Prostate gland (tissue), 2 donors: ENCODE measurements at places on chromosomes 5 and 9.
A peak's percentile ranks its signal among the peaks of the same experiment; 100 is the strongest.

DNA sequence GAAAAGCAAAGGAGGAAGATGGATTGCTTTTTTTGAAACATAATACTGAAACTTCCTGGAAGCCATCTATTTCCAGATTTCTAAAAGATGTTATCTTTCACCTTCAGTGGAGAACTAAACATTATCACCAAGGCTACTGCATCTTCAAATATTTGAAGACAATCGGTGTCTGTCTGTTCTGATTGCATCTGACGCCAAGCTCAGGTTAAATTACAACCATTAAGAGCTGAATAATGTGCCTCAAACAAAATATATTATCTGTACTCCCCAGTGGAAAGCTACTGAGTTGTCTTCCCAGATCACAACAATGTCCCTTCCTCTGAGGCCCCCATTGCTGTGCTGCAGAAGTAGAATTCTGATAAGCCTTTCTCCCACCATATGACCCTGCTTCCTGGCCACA, 342.3 kb downstream of the PLK2 start:
- no peak for DNase-seq

GRCh38 chr5:43889233-43889632, 286.3 kb downstream of the NNT start:
- no peak for DNase-seq

DNA sequence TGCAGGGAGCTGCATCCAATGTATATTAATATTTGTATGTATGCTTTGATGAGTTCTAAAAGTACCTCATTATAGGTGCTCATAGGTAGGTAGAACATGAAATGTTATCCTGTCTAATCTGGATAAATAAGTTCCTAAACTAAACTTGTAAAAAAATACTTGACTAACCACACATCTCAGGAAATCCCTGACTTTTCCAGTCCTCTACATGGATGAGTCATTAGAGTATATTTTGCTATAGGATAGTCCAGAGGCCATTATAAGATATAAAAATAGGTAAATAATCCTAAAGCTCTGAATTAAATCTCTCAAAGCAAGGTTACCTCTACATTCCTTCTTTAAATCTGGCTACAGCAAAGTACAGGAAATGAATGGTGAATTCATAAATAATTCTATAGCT, 404.3 kb downstream of the RAB3C start:
- DNase-seq: no peak

- no peak for DNase-seq
Measured at GRCh38 chr9:136525841-136526499, 19.9 kb downstream of the NOTCH1 start.

- DNase-seq: no peak
Measured at GRCh38 chr9:76290555-76290954, 103.7 kb downstream of the RFK start.

- no peak for DNase-seq
Measured at GRCh38 chr5:173039964-173040363, 16.2 kb upstream of the CREBRF start.

GRCh38 chr5:6407558-6408259, 29.4 kb upstream of the MED10 start:
- no peak for DNase-seq

GRCh38 chr9:110640736-110641135, 27.9 kb upstream of the MUSK start:
- no peak for DNase-seq

- DNase-seq: no peak
Measured at GRCh38 chr5:111583758-111584203, 71.4 kb upstream of the STARD4 start.

DNA sequence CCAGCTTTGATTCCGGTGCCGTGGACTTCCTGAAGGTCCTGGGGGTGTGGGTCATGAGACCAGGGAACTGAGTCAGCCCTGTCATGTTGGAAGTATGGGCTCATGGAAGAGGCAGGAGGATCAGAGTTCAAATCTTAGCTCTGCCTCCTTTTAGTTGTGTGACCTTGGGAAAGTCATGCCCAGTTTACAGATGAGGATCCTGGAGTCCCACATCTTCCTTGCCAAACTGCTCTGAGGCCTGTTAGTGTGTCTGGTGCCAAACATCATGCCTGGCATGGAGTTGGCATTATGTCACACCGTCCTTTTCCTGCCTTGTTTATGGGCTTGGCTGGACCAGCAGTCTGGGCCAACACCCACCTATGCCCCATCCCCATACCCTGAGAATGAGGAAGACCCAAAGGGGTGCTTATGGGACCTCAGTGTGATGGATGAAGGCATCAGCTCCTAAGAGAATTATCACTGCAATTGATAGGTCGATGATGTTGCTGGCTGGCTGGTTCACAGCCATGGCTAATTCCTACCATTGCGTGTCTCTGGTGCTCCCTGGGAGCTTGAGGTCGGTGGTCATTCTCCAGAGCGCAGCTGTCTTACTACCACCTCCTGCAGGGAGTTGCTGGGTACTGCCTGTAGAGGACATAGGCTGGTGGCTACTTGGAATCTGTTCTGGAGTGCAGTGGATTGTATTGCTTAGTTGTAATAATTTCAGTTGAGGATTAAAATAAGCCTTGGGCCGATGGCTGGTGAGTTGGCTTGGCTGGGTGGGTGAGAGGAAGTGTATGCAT, 140.5 kb upstream of the PITX1 start:
- DNase-seq: no peak

DNA sequence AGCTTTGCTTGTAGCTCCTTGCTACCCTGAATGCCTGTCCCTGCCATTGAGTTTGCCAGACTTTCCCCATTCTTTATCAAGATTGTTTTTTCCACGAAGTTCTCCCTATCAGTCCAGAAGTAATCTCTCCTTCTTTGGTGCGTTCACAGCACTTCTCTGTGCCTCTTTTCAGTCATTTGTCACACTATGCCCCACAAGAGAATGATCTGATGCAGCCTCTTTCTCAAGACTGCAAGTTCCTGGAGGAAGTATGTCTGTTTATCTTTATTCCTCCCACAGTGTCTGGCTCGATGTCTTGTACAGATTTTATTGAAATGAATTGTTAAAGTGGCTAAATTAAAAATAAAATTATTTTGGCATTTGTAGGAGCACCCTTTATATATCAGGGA, 99.3 kb downstream of the CCDC192 start:
- no peak for DNase-seq

DNA sequence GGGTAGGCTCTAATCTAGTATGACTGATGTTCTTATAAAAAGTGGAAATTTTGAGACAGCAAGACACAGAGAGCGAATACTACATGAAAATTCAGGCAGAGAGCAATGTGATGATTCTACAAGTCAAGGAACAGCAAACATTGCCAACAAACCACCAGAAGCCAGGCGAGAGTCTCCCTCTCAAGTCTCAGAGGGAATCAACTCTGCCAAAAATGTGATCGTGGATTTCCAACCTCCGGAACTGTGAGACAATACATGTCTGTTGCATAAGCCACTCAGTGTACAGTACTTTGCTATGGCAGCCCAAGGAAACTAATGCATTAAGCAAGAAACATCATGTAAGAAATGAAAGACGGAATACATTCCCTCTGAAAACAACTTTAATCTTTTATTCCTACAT, 52.1 kb upstream of the CCNG1 start:
- DNase-seq: no peak

DNA sequence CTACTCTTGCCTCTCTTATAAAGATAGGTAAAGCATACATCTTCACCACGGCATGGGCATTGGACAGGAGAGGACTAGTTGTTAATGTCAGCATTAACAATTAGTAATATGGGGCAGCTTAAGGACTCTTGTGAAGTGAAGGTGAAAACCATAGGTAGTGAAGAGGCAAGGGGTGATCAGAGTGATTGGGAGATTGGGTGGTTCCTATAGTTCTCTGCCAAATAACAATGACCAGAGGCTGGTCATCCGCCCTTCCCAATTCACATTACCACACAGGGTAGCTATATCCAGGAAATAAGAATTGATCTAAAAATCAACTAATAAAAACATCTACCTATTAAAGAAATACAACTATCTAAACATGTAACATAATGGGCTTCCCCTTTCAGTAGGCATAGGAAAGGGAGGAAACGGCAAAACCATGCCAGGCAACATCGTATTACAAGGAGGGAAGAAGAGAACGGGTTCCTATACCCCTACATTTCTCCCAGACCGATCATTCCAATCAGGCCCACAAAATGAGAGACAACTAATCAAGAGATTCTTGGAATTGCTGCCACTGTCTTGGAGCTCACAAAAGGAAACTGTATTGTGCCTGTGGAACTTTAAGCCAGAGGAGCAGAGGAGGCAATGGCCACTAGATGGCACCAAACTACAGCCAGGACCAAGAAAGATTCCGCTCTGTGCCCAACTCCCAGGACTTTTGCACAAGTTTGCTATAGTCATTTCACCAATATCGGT, 121.6 kb downstream of the FBXL17 start:
- DNase-seq: peak; percentile 74

DNA sequence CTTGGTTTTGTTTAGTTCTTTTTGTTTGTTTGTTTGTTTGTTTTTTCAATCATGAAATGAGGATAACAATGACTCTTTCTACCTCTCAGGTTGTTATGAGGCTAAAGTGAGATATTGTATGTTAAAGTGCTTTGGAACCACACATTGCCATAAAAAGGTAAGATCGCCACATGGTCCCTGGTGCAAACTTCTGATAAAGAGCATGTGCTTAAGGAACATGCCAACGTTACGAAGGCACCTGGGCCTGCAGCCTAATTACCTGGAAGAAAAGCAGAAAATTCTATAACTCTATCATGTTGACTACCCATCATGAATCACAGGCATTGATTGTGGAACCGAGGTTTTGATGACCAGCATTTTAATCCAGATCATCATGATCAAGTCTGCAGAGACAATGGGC, 151.8 kb downstream of the DROSHA start:
- DNase-seq: no peak

DNA sequence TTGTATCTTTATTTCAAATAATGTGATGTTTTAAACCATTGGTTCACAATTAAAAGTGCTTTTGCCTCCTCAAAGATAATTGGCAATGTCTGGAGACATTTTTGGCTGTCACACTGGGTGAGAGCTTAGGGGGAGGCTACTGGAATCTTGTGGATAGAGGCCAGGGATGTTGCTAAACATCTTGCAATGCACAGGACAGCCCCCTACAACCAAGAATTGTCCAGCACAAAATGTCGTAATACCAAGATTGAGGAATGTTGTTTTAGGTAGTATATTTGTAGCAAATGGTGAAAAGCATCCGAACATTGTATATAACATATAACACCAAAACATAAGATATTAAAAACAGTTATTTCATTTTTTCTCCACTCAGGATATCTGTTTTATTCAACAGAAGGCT, 99.8 kb downstream of the SLC44A1 start:
- DNase-seq: no peak

DNA sequence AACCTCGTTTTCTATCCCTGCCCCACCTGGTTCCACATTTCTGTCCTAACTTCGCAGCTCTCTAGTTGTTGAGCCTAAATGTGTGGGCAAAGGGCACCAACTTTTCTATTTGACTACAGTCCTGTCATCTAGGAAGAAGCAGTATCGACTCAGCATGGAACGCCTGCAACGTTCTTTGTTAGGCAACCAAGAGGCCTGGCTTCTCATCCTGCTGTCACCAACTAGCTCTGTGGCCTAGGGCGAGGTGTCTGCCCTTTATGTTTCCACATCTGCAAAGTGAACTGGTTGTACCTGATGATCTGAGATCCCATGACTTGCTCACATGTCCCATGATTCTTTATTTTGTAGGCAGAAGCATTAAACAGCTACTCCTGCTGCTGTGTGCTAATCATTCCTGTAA, 248.9 kb downstream of the ADAMTSL1 start:
- DNase-seq: no peak

GRCh38 chr9:120592210-120592609, 12.2 kb upstream of the CDK5RAP2 start:
- DNase-seq: no peak

DNA sequence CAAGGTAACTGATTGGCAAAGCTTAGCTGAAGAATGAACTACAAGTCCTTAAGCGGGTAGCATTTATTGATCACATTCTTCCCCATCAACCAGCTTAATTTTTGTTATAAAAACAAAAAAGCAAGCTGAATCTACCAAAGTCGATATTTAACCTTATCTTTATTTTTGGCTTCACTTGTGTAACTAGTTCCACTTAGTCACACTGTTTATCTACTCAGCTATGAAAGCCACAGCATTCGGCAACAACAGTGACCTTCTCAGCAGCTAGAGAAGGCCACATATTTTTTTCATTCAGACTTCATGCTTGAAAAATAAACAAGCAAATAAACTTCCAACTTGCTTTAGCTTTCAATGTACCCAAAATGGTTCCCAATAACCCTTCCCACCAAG, 69.4 kb downstream of the KLHL3 start:
- DNase-seq: no peak

DNA sequence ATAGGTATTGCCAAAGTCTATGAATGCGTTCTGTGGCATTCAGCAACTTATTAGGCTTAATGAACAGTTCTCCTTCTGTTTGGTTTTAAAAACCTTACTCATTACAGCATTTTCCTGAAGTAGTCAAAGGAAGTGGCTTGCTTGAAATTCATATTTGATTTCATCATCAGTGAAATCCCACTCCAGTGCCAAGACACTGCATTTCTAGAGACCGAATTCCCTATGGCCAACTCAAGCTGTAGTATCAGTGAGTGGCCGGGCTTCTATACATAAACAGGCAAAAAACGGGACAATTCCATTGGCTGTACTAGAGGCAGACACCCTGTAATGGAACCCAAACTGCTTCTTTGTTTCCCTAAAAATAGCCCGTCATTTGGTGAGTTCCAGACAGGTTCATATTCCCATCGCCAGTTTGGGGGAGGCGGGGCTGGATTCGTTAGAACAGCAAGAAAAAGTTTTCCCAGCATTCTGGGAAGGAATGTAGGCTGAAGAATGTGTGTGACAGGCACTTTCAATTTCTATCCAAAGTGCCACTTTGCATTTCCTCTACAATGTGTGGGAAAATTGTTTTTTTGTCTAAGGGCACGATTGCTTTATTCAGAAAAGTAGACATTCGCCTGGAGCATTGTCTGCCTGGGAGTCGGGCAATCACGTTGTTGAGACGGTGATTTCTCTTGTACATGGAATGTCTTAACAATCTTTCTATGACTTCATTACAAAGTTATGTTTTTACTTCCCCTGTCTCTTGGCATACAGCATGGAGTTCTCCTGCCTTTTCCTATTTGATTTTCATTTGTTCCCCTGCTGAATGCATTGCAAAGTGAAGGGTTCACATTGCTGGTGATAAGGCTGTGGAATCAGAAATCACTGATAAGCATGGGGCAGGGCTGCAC, 141.8 kb upstream of the MAST4 start:
- DNase-seq: no peak

DNA sequence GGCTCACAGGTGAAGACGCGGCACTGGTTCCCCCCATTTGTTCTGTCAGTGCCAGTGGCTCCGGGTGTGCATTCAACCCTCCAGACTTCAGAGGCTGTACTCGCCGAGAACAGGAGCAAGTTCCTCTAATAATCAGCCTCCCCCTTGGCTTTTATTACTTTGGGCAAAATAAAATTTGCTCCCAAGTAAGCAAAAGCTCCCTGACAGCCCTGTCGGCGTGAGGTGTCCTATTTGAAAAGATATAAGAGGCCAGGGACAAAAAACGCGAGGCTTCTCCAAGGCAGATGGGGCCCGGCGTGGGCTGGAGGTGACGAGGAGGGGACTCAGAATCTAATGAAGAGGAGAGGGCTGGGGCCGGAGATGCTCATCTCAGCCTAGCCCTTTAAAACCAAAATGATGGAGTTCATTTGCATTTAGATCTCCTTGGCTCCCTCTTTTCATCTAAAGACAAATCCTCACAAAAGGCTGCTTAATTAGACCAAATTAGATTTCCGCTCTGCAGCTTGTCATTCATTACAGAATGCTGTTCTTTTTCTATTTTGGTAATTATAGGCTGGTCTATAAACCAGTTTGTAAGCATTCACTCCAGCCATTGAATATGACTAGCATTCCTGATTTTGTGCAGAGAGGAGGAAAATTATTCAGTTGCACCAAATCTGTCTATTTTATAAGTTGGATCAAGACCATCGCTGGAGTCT, 68.5 kb downstream of the CFAP77 start:
- DNase-seq: no peak

- no peak for DNase-seq
Measured at GRCh38 chr9:111301195-111301594, 28.8 kb downstream of the OR2K2 start.
